ENCODE measurements at places on chromosomes 3 and 15.
A peak's percentile ranks its signal among the peaks of the same experiment; 100 is the strongest.

GRCh38 chr3:81612768-81613167 is 148.7 kb downstream of the GBE1 start:
- no peak for DNase-seq

DNA sequence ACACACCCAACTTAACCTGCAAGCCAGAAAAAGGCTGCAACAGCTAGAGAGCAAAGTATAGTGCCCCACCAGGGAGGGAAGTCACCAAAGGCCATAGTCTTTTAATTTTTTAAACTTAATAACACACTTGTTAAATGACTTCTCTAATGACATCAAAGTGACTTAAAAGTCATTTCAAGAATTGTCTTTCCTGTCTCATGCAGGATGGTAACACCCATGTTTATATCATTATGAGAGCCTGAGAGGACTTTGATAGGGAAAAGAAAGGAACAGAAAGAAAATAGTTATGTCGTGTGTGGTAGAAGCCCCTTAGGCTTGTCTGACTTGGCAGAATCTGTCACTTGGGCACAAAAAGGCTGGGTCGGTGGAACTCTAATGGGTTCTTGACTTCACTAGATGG is 57.9 kb upstream of the C2CD4B start:
- no peak for DNase-seq

DNA sequence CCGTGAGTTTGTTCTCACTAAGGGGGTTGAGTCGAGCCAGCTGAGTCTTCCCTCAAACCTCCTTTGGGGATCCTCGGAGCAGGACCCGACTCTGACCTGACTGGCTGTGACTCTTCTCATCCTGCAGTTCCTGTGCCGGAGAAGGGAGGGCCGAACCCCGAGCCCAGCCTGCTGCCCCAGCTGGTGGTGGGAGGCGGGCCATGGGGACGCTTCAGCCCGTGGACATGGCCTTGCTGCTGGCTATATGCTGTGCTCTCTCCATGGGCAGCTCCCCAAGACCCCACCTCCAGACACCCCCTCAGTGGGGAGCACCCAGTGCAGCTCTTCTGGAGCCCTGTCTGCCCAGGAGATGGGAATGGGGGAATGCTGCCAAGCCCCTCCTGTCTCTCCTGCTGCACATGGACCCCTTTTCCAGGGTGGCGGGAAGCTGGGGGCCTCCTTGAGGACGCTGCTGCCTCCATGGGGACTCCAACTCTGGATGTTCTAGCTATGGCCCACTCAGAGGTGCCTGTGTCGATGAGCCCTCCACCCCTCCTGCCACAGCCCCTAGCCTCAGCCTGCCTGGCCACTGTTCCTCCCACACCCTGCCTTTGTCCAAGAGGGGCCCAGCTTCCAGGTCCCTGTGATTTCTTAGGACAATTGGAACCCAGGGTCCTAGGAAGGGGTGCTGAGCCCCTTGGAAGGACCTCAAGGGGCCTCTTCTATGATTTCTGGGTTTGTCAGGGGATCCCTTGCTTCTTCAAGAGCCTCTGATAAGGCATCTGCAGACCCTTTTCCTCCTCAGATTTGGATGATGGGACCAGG is 12.8 kb downstream of the C15orf39 start:
- DNase-seq: no peak

GRCh38 chr3:86208772-86209171 is 782.2 kb downstream of the VGLL3 start:
- no peak for DNase-seq

- no peak for DNase-seq
Measured at GRCh38 chr3:94081884-94082283, 19.0 kb downstream of the NSUN3 start.

DNA sequence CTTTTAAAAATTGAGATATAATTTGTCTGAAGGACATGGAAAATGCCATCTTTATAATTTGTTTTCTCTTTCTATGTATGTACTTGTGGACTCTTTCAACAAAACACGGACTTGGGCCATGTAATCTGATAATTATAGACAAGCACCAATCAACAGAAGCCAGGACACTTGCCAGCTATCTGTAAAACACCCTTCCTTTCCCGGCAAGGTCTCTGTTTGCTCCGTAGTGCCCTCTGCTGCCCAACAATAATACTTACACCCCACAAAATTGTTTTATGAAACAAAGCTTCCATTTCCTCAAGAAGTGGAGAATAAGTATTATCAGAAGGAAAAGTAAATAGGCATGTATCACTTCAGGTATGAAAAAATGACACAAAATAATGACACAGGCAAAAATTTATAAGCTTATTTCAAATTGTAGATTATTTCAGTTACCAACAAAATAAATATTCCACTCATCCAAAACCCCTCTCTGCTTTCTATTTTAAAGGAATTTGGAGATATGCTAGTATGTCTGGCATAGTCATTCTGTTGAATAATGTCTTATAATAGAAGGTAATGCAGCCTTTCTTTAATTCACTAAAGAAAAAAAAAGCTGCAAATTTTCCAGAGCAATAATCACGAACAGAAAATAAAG is 32.8 kb downstream of the MYH15 start:
- peak; percentile 73 for DNase-seq

DNA sequence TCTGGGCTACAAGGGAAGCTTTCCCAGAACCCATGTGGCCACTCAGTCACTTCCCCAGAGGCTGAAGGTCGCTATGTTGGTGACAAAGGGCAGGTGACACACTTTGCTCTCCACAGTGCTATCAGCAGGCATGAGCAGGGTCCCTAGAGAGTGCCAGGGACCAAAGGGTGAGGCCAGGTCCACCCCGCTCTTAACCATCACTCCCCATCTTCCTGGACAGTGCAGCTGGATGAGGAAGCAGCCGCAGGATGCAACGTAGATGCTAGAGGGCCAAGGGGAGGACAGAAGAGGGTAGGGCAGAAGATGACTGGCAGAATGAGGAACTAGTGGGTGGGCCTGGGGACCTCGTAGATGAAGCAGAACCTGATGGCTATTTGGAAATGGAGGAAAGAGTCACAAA is 13.6 kb upstream of the LTF start:
- DNase-seq: no peak

GRCh38 chr3:176505878-176506621 is 691.2 kb downstream of the TBL1XR1 start:
- DNase-seq: no peak

- DNase-seq: no peak
Measured at GRCh38 chr15:58870451-58870850, 63.0 kb downstream of the SLTM start.
